ENCODE measurements at places on chromosomes 2 and 18.

DNA sequence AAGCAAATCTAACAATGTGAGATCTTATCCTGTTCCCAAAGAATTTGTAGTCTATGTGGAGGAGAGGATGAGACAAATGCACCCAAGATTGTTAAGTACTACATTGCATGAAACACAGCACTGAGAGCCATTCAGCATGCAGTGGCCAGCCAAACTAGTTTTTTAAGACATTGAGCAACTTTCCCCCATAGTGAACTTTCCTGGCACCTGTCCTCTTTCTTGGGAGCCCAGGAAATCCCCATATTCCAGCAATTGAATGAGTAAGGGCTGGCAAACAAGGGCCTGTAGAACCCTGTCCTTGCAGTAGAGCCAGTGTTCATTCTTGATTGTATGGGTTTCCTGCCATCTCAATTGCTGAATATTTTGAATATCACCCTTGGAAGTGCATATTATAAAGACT is 58.8 kb upstream of the FIGN start:
- no peak for DNase-seq

GRCh38 chr2:187078297-187078696 is 229.3 kb upstream of the ZSWIM2 start:
- DNase-seq: peak; percentile 16

- no peak for DNase-seq
These were observed 49.7 kb downstream of the SH3YL1 start for GRCh38 chr2:213932-214693.

DNA sequence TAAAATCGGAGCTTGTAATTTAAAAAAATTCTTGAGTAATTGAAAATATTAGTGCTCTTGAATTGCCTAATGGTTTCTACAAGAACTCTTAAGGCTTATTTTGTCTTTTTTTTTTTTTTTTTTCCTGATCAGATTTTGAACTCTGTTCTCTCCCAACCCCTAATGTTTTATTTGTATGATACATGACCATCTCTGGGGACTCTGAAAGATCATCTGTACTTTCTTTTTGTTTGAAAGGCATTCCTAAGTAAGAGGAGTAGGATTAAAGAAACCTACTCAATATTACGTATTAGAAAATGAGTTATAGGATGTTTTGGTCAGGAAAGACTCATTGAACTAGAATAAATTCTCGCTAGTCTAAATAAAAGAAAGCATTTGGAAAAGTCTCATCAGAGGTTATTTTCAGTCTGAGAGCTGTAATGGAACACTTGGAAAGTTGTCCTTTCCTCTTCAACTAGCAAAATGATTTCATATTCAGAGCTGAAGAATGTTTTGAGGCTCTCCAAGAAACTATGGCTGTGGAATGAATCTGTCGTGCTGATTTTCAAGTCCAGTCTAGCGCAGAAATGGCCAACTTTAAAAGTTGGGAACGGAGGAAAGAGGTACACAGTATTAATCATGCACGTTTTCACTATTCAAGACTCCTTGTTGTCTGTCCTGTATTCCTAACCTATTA is 182.7 kb downstream of the PRPF40A start:
- no peak for DNase-seq

- no peak for DNase-seq
These were observed 498.7 kb upstream of the RAB6C start for GRCh38 chr2:129480790-129481189.

DNA sequence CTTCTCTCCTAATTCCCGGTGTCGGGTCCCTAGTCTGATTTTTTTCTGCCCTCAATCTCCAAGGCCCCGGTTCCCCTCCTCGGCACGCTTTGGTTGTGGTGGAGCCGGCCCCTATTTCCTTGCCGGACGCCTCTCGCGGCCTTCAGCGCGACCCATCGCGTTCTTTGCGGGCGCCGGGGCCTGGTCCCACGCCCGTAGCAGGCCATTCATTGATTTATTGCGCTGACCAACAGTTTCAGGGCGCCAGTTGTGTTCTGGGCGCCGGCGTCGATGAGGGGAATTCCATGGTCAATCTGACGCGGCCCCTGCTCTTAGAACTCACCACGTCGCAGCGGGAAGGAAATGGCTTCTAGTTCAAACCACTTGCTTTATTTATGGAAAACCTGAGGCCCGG is 396 bp downstream of the CNOT9 start:
- DNase-seq: peak; percentile 31

DNA sequence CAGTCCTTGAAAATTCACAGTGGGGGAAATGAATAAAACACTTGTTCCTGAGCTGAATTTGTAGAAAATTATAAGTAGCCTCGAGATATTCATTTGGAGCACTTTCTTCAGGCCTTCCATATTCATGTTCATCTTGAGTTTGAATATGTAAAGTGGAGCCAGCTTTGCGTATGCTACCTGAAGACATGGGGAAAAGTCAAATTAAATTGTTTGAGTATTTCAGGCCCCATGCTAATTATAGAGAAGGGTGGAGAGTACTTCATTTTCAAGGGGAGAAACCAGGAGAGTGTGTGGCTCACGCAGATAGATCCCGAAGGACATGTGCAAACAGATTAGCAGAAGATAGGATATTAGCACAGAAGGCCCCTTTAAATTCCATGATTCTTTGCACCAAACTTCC is 7.7 kb downstream of the RPRM start:
- no peak for DNase-seq

GRCh38 chr18:65282096-65282495 is 468.7 kb upstream of the CDH7 start:
- DNase-seq: no peak

GRCh38 chr2:148909114-148909513 is 34.1 kb downstream of the KIF5C start:
- peak; percentile 4 for DNase-seq

GRCh38 chr2:159585622-159586021 is 30.7 kb downstream of the BAZ2B start:
- DNase-seq: no peak

DNA sequence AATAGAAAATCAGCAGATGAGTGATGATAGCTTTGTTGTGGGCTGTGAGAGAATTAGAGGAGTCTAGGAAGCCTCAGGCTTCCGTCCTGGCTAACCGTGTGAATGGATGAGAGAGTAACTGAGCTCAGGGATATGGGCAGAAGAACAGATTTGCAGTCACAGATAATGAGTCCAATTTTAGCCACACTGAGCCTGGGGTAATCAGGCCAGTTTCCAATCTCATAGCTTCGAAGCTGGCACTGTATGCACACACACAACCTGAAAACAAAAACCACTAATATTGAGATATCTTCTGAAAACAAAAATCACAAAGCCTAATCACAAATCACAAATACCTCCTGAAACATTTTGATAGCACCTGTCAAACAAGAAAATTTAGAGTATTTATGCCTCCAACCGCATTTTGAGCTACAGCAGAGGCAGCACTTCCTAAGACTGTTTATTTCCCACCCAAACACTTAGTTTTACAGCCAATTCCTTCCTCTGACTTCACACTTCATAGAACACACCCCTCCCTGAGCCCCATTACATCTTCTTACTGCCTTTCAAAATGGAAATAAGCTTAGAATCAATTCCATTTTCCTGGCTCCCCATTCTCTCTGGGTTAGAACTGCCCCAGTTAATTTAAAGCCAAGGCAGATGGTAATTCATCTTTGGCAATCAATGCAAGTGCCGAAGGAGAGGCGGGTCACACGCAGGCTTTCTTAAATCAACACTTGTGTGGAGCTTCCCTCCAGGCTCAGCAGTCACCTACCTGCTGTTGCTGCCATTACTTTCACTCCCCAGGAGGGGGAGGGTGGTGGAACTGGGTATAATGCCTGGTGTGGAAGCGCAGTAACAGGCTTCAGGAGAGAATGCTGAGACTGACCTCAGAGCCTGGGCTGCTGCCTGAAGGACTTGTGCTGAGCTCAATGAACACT is 18.9 kb downstream of the TTR start:
- no peak for DNase-seq

GRCh38 chr2:195410074-195410671 is 246.9 kb upstream of the SLC39A10 start:
- no peak for DNase-seq

GRCh38 chr2:134139611-134140010 is 114.3 kb upstream of the MGAT5 start:
- DNase-seq: no peak

DNA sequence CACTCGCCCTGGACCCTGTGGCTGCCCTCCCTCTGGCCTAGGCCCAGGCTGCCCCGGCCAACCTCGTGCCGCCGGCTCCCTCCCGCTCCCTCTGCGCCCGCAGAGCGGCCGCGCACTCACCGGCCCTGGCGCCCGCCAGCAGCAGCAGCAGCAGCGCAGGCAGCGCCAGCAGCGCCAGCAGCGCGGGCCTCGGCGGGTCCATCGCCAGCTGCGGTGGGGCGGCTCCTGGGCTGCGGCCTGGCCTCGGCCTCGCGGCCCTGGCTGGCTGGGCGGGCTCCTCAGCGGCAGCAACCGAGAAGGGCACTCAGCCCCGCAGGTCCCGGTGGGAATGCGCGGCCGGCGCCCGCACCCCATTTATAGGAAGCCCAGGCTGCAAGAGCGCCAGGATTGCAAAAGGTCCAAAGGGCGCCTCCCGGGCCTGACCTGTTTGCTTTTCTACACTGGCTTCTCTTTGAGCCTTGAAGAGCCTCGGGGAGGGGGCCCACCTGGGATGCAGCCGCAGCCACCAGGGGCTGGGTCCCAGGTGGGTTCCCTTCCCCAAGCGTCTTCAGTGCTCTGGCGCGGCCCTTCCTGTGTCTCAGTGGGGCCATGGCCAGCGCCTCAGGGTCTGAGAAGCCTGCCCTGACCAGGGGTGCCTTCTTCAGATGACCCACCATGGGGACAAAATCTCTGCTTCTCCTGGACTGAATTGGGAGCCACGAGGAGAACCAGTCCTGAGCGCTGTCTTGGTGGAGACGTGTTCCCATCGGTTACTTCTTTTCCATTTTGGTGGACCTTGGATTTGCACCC is at the start of gene APOB:
Gene APOB (minus strand): TSS at position 330 of the 789 bp plus-strand sequence. CDS start 128 bp downstream, at position 202.
- no peak for DNase-seq

DNA sequence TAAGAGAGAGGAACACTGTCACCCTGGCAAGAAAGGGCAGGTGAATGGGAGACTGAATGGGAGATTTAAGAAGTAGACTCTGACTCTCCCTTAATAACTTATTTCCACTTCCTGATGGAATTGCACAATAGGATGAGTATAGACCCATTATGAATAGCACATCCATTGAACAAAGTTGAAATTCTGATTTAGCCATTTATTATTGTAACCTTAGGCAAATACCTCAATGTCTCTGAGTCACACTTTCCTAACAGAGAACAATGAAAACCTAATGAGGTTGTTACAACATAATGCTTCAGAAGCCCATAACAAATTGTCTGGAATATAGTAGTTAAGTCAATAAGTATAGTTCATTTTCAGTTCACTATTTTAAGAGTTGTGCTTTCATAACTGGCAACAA is 78.9 kb downstream of the NRXN1 start:
- peak; percentile 42 for DNase-seq

DNA sequence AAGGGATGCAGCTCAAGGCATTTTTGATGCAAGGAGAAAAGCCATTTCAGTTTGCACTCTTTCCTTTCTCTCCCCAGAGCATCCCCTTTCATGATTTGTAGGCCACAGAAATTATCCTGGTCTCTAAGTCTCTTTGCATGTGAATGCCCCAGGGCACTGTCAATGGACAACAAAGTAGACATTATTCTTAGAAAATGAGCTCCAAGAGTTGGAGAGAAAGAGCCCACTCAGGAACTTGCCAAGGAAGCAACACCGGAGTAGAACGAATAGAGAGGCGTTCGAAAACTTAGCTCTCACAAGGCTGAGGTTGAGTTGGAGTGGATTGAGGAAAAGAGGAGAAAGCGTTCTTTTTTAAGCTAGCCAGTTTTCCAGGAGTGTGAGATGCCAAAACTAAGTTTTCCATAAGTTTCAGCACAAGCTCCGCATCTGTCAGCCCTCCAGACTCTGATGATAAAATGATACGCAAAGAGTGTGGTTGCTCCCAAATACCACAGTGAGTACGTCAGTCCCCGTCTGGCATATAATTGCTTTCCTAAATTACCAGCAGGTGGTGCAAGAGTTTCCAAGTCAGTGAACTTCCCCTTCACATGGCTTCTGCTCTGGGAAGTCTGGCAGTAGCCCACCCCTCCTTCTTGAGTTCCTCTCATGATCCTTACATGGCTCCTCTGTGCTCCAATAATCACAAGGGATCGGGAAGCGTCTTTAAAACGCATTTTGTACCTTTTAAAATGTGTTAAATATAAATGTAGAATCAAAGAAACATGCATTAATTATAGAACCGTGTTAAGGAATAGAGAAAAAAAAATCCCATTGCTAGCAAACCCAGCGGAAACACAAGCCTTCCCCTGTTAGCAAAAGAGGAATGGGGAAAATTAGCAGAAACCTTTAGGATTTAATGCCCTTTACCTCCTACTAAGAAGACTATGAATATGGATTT is 1060.6 kb upstream of the FANCL start:
- peak; percentile 88 for DNase-seq

DNA sequence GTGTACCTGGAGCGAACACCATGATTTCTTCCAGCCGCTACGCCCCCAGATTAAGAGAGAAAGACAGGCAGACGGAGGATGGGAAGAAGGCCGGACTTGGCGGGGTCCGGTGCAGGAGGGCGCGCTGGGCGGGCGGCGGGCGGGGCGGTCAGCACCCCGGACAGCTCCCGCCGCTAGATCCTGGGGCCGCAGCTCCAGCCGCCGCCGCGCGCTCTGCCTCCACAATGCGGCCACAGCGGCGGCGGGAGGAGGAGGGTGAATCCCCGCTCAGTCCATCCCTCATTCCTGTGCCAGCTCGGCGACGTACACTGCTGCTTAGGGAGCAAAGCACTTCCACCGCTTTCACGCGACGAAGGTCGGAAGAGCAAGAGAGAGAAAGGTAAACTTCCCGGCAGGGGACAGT is at the start of gene AKAIN1:
Gene AKAIN1 (minus strand): TSS at position 226 of the 403 bp plus-strand sequence. CDS start 204 bp downstream, at position 22.
- DNase-seq: peak; percentile 56

- DNase-seq: peak; percentile 56
These were observed 269.4 kb upstream of the CHAC2 start for GRCh38 chr2:53498210-53498609.

DNA sequence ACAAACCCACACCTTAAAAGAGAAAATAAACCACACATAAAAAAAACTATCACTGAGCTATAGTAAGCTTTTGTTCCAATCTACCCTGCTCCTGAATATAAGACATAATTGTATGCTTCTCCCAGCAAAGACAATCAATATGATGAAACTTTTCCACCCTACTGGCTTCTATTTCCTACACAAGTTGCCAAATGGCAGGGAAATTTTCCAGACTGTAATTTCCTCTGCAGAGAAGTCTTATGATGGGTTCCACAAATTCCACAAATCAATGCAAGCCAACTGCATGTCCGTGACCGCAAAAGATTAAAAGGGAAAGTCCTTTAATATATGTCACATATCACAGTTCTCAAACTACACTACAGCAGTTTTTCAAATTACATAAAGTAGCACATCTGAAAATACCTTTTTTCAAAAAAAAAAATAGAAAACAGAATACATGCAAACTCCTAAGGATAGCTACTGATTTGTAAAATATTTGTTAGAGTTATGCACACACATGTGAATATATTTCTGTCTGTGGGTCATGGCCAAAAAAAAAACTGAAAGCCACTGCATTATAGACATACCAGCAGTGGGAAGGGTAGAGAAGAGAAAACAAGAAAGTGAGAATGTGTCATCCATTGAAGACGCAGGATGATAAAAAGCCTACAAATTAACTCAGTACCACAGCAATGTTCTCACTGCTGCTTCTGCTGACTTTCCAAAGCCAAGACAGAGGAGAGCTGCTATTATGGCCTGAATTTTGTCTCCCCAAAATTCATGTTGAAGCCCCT is 61.4 kb downstream of the RPL31 start:
- DNase-seq: peak; percentile 89
